ENCODE measurements at places on chromosomes 7 and 10.

DNA sequence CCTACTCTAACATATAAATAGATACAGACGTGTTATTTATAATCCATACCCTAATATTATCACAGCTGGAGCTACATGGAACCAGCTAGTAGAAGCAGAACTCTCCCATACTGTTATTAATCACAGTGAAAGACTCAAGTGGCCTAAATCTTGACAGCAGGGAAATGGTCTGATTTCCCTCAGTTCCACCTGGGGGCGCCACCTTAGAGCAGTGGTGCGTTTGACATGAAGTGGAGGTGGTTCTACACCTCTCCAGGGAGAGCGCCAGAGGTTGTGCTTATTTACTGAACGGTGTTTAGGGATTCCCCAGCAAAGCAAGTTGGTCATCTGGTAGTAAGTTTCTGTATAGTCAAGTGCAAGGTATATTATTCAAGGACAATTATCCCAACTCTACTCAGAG lies 17.6 kb downstream of the DNTT start:
- no peak for DNase-seq

GRCh38 chr10:30373596-30374327 lies 24.7 kb upstream of the MTPAP start:
- DNase-seq = no peak

DNA sequence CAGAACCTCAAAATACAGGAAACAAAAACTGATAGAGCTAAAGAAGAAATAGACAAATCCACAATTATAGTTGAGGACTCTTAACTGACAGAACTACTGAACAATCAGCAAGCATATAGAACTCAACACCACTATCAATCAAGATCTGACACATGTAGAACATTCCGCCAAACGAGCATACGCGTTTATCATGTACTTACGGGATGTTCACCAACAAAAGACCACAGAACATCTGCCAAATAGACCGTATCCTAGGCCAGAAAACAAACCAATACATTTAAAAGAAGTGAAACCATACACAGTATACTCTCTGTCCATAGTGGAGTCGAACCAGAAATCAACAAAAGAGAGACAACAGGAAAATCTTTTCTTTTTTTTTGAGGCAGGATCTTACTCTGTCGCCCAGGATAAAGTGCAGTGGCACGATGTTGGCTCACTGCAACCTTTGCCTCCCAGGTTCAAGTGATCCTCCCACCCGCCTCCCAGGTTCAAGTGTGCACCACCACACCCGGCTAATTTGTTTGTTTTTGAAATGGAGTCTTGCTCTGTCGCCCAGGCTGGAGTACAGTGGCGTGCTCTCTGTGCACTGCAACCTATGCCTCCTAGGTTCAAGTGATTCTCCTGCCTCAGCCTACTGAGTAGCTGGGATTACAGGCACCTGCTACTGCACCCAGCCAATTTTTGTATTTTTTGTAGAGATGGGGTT lies 5.1 kb downstream of the GNA12 start:
- DNase-seq = no peak

DNA sequence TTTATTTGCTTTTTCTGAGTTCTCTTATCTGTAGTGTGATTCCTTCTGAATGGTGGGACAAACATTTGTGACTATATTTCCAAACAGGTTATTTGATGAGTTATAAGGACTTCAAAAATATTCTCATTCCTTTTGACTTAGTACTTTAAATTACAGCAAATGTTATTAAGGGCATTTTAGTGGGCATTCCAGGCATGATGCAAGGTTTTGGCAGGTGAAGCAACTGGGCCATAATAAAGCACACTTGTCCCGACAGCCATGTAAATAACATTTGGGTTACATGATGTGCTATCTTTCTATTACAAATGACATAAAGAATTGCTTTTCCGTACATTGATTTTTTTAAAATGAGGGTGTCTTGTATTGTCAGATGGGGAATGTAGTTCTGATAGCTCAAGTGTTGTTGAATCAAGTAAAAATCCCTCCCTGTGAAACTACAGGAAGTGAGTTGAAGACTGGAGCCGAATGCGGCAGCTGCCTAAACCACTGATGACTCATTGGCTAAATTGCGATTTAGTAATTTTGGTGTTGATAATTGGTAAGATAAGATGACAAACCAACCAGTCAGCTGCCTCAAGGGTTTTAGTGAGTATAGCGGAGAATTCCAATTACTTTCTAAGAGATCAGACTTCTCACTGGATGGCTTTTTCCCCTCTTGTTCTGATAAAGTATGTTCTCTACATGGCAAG lies 231.3 kb upstream of the NPY start:
- peak; percentile 88 for DNase-seq

- no peak for DNase-seq
Observed at GRCh38 chr10:29285624-29286051, 3.2 kb upstream of the LYZL1 start.

GRCh38 chr10:110994406-110995086 lies 75.1 kb downstream of the SHOC2 start:
- no peak for DNase-seq

DNA sequence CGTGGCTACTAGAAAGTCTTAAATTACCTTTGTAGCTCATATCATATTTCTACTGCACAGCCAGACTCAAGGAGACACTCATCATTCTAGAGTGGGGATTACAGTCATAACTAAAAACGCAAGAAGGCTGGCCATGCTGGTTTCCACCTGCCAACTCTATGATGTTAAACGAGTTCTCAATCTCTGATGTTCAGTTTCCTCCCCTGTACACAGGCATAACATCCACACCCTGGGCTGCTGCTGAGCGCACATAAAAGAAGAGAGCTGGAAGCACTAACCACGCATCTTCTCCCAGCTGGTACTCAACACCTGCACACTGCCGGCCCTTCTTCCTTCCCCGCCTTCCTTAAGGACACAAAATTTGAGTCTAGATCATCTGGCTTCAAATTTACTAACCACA lies 60.5 kb downstream of the SORBS1 start:
- no peak for DNase-seq

DNA sequence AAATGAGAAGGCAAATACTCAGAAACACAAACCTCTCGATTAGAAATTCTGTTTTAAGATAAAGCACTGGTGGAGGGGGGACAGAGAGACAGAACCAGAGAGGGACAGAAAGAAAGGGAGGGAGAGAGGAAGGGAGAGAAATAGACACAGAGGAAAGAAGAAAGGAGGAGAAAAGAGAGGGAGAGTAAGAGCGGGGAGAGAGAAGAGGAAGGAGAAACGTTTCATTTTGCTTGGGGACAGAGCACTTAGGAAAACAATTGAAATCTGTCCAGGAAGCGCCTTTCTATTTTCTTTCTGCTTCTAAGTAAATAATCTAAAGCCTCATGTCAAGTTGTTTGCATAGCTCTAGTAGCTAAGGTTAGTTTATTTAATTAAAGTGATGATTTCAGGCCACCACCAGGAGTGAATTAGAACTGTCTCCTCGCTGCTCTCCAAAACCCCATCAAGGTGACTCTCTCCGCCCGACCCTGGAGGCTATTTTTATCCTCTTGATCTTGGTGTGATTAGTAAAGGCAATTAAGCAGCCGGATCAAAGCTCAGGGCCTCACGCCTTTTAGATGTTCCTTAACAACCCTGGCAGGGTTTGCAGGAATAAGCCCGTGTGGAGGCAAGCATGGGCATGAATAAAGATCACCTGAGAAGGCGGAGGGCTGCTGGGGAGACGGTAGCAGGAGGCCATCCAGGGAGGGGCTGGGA lies 73.4 kb upstream of the INSIG1 start:
- DNase-seq = peak; percentile 62

- DNase-seq = peak; percentile 98
Observed at GRCh38 chr10:53314876-53315275, 542.3 kb upstream of the MBL2 start.

- no peak for DNase-seq
Observed at GRCh38 chr7:71112436-71112835, 19.5 kb upstream of the GALNT17 start.

GRCh38 chr10:43128958-43129706 lies 9.1 kb upstream of the CSGALNACT2 start:
- DNase-seq = peak; percentile 89

- no peak for DNase-seq
Observed at GRCh38 chr10:78321500-78321899, 287.8 kb downstream of the RPS24 start.

DNA sequence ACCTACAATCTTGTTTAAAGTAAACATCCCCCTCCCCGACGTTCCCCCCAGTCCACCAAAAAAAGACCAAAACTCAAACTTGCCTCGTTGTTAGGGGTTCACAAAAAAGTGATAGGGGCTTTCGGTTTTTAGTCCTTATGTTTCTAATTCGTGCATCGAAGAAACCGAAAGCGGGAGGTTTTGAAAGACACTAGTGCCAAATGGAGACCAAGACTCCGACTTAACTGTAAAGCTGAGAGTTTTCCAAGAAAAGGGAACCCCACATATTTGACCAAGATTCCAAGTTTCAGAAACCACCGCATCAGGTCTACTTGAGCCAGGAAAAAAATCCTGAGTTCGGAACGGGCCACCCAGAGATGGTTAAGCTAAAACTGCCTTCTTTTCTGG lies 534 bp downstream of the PSMA2 start:
- no peak for DNase-seq

DNA sequence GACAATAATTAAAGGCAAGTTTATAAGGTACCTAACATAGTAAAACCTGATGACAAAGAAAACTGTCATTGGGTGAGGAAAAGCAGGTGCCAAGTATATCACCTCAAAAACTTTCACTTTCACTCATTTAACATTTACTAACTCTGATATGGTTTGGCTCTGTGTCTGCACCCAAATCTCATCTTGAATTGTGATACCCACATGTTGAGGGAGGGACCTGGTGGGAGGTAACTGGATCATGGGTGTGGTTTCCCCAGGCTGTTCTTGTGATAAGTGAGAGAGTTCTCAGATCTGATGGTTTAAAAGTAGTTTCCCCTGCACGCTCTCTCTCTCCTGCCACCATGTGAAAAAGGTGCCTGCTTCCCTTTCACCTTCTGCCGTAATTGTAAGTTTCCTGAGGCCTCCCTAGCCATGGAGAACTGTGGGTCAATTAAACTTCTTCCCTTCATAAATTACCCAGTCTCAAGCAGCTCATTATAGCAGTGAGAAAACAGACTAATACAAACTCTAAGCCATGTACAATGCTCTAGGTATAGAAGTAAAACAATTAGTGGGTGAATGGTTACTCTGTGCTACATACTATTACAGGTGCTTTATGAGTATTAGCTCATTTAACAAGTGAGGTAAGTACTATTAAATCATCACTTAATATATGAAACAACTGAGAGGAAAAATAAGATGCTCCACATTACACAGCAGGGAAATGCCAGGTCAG lies 199.0 kb downstream of the CHCHD3 start:
- no peak for DNase-seq

- DNase-seq = no peak
Observed at GRCh38 chr7:7664291-7664690, 23.7 kb downstream of the UMAD1 start.

DNA sequence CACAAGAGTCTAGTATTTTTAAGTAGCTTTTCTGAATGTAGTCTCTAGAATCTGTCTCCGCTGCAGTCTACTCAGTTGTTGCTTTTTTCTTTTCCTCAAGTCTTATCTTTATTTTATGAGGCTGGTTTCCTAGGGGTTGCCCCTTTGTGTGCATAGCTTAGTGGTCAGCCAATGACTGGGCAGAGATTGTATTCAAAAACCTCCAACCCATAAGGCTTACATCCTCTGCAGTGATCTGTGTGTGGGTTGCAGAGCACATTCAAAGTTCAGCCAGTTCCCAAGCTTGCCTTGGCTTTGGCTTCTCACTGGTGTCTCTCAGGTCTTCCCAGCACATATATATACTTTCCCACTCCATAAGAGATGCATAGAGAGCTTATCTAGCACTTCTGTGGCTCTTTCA lies 160.0 kb upstream of the TCF7L2 start:
- DNase-seq = no peak
